ENCODE measurements at places on chromosomes 12 and 14.

DNA sequence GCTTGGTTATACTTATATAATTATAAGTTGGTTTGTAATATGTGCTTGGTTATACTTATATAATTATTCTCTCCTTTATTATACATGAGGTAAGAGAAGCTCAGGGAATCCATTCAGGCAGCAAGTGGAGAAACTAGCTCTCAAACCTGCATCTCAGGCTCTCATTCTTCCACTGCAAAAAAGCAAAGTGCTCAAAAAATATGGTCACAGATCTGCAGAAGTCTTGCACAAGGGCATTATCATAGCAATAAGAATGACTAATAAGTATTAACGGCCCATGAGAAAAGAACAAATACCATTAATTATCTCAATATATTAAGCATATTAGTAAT is 476 bp upstream of the TRAFD1 start:
- DNase-seq: no peak

- DNase-seq: no peak
Measured at GRCh38 chr14:60616461-60616959, 32.8 kb downstream of the SIX1 start.

DNA sequence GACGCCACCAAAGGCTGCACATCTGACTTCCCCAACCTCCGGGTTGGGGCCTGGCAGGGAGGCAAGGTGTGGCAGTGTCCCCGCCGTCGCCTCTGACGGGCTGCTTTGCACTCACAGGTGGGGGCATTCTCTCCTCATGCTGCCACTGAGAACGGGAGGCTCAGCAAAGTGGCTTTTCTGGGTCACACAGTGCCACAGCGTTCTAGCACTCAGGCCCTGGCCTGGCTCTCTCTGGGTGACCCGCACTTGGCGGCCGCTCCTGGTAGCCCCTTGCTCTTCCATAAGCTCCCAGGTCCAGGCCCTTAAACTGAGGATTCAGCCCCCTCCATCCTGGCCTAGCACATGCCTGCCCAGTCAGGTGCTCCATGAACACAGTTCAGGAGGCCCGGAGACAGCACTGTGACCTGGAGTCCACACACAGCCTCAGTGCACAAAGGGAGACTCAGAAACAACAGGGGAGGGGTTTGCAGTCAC is 25.2 kb downstream of the SERPINA1 start:
- no peak for DNase-seq

DNA sequence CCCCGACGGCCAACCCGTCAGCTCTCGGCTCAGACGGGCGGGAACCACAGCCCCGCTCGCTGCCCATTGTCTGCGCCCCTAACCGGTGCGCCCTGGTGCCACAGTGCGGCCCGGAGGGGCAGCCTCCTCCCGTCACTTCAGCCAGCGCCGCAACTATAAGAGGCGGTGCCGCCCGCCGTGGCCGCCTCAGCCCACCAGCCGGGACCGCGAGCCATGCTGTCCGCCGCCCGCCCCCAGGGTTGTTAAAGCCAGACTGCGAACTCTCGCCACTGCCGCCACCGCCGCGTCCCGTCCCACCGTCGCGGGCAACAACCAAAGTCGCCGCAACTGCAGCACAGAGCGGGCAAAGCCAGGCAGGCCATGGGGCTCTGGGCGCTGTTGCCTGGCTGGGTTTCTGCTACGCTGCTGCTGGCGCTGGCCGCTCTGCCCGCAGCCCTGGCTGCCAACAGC is at the start of gene WNT1:
Gene WNT1 (plus strand): TSS at position 32 of the 450 bp plus-strand sequence. CDS start 329 bp downstream, at position 361.
- DNase-seq: no peak

DNA sequence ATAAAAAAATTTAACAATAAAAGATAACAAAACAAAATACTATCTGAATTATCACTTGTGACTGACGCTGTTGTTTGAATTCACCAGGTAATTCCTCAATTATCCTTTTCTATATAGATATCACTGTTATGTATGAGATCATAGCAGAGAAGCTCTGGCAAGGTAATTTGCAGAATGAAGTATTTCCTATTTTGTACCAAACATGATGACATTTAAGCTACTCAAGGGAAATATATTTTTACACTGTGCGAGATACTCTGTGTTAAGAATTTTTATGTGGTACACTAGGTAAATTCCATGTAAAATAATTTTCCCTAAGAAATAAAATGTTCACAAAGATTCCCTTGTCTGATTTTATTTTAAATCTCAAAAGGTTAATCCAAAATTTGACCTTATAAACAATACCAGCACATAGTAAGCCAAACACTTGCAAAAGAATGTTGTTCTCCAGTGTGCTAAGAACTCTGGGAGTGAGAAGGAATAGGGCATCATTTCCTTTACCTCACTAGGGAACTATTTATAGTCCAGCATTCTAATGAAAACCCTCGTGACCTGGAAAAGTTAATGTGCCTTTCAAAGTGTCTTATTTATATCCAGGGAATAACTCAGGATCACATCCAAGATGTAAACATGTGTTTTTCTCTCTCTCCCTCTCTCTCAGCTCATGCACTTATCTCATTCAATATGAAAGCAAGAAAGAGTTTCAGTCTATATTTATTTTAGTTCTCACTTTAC is 115.2 kb upstream of the RAP1B start:
- no peak for DNase-seq

DNA sequence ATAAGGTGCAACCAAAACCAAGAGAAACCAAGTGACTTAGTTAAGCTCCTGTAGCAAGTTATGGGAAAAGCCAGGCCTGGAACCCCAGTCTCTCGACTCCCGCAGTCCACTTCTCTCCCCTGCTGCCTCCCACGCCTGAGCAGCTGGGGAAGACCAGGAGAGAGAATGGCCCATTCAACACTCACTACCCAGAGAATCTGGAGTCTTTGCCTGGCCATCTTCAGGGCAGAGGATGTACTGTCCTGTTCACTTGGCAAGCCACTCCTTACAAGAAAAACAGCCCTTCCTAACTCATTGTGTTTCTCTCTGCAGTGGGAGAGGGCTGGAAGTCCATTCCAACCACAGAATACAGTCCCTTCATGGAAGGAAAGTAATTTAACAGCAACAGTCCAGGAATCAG is 1.8 kb downstream of the PITPNM2 start:
- DNase-seq: no peak

- DNase-seq: no peak
Measured at GRCh38 chr12:121796855-121797751, 3.6 kb upstream of the RHOF start.

DNA sequence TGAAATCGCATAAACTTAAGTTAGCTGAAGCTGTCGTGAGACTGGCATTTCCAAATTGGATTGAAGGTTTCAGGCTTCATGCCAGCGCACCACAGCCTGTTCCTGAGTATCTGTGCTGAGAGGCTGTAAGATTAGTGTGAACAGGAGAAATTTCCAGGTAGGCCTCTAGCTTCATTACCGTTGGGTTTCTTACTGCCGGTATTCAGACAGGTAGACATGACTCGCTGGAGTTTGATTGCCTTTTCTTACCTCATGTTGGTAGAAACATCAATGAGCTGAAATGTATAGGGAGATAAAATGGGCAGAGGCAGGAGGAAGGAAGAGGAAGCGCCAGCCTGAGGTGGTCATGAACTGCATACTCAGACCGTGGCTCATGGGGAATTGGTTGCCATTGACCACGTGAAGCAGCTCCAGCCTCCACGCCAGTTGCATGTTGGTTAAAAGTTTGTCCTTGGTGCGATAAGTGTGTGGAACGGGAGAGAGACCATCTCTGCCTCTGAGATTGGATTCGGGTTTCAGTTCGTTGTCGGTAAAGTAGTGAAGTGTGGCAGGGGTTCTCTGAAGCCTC is 42.3 kb upstream of the MMP17 start:
- no peak for DNase-seq

- DNase-seq: no peak
Measured at GRCh38 chr12:105025890-105026289, 39.8 kb downstream of the NOPCHAP1 start.

DNA sequence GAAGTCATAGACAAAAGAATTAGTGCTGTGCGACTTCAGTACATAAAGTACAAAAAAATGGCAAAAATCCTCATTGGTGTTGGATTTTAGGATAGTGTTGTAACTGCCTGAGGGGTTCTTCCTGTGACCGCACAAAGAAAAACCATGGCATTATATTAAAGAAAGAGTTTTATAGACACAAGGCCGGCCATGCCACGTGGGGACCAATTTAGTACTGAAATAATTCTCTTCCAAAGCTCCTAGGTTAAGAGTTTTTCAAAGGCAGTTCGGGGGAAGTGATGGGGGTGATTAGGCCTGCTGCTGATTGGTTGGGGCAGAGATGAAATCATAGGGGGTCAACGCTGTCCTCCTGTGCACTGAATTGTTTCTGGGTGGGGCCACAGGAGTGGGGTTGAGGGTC is 150.9 kb upstream of the EEA1 start:
- DNase-seq: no peak

- DNase-seq: no peak
Measured at GRCh38 chr14:35331605-35332516, 39.7 kb downstream of the PSMA6 start.

DNA sequence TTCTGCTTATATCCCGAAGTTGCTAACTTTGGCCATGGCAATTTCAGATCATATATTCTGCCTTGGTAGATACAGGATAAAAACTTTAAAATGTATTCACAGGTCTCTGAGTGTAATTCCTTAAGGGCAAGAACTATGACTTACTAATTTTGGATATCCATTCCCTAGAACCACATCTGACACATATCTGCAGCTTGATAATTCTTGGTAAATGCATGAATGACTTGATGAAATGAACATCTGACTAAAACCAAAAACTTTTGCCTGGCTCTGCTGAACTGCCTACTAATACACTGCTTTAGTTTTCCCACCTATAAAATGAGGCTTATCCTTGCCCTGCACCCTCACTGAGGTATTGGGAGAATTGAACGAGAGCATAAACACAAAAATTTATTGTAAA is 32.2 kb downstream of the SLC25A21 start:
- DNase-seq: no peak

- DNase-seq: no peak
Measured at GRCh38 chr14:84688297-84689025, 841.5 kb upstream of the FLRT2 start.

DNA sequence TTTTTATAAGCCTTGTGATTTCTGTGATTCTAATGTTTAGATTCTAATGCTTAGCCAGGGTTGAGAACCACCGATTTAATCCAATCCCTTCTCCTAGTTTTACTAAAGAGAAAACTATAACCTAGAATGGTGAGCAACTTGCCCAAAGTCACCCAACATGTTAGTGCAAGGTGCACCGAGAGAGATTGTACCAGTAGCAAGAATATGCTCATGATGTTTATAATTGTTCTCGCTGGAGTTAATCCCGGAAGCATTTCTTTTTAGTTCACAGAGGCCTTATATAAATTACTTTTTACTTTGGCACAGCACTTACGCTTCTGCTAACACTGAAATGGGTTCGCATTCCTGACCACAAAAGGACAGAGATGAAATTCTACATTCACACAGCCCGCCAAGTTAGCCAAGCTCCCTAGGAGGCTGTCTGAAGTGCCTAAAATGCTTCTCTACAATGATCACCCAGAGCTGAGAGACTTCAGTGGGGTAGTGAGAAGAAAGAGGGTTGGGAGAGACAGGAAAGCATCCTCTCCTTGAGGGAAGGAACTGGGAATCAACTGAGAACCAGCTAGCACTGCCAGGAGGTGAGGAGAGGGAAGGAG is 579 bp upstream of the BLOC1S1 start:
- no peak for DNase-seq

GRCh38 chr14:50967103-50967502 is 22.8 kb upstream of the PYGL start:
- DNase-seq: no peak

DNA sequence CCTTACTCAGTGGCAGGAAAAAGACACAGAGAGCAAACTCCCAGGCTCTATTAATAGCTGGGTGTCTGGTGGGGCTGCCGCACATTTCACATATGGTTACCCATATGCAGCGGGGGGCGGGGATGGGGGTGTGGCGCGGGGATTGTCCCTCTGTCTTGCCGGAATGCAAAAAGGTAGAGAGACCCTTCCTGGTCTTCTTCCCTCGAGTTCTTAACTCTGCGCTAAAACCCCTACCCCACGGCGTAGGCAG is 1.7 kb downstream of the PRMT8 start:
- DNase-seq: no peak

GRCh38 chr14:22545842-22546721 is 42.9 kb downstream of the DAD1 start:
- DNase-seq: no peak

- no peak for DNase-seq
Measured at GRCh38 chr12:95553197-95553943, 2.1 kb upstream of the USP44 start.

DNA sequence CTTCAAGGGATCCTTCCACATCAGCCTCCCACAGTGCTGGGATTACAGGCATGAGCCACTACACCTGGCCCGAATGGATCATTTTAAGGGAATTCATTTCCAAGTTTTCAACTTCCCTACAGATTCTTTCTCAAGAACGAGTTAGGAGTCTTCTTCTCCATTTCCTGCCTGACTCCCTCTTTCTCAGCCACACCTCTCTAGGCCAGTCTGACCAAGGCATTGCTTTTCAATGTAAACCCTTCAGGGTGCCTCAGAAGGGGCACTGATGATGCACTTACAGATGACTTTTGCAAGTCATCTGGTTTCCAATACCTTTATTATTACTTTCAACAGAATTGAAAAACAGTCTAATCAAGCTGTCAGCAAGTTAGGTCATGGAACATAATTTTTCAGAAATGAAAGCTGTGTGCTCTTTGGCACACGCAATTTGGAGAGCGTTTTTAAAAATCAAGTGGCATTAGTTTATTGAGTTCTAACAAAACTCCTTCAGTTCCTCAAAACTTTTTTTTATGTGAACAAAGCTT is 47.2 kb downstream of the SVOP start:
- no peak for DNase-seq

DNA sequence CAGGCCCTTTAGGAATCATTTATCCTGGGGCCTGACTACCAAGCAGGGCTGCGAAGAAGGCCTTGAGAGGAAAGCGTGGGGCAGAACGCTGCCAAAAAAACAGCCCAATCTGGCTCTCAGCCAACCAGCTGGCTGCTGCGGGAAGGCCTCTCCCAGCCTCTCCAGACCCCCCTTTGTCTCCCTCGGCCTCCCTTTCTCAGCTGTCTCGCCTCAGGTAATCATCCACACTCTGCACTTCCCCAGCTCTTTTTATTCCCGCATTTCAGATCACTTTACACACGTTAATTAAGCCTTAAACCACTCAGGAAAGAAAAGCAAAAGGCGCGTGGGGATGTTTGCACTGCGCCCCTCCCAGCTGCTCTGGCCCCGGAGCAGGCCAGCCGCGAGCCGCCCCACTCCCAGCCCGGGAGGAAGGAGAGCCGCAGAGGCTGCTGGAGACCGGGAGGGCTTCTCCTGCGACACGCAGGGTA is 208.2 kb upstream of the FOXN3 start:
- no peak for DNase-seq

DNA sequence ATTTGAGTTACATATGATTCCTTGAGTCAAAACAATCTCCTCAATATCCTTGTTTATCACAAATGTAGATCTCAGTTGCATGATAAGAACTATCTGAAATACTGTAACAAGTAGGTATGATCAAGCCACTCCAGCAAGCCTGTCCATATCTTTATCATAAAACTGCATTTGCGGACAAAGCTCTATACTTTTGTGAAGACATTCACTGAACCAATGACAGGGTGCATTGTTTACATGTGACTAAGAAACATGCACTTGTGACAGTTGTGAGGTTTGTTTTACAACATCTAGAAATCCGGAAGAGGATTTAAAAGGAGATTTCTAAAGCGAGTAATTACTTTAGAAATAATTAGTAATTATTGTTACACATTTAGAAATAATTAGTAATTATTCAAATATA is 111.7 kb downstream of the PPP2R5E start:
- DNase-seq: no peak

GRCh38 chr12:16606991-16607390 is 1.0 kb upstream of the LMO3 start:
- no peak for DNase-seq

- no peak for DNase-seq
Measured at GRCh38 chr12:10365696-10366405, 24.0 kb downstream of the KLRK1 start.
